ENCODE measurements at places on chromosomes 5 and 9.

GRCh38 chr9:92685022-92685421 is 15.1 kb upstream of the IPPK start:
- DNase-seq, result no peak

DNA sequence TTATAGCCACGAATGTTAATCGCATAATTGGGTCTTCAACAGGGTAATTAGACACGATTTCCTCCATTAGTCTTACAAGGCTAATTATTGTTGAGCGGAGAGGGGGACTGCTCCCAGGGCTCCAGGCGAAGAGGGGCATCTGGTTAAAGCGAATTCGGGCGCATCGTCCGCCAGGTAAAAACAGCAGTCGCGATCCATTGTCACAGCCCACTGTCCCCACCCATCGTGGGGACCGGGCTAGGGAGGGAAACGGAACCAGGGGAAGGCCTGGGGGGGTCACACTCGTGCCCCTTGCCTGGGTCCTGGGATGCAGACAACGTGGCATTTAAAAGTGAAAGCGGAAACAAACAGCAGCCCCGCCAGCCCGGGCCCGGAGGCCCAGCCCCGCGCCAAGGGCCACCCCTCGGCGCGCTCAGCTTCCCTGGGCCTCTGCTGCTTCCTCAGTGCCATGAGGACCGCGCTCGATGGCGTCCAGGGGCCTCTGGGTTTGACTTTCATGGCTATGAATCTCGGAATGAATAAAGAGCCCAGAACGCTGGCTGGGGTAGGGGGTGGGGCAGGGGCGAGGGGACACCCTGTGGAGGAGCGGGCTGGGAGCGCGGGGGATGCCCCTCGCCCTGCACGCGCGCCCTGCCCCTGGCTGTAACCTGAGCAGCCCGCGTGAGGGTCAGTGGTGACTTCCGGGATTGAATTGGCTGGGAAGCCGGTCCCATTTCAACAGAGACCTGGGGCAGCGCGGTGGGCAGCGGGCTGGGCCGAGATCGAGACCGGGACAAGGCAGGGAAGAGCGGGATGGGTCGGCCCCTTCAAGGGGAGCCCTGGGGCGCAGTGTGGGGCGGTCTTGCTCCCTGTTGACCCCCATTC is 99.9 kb downstream of the GTF3C4 start:
- peak; percentile 47 for DNase-seq

GRCh38 chr5:41336471-41336870 is 123.1 kb upstream of the C6 start:
- no peak for DNase-seq

GRCh38 chr5:151667083-151667482 is 19.6 kb downstream of the SPARC start:
- DNase-seq, result no peak

- no peak for DNase-seq
Observed at GRCh38 chr5:132364319-132364718, 5.2 kb upstream of the SLC22A5 start.

- no peak for DNase-seq
Observed at GRCh38 chr9:127918183-127919107, 1.6 kb upstream of the ST6GALNAC4 start.

DNA sequence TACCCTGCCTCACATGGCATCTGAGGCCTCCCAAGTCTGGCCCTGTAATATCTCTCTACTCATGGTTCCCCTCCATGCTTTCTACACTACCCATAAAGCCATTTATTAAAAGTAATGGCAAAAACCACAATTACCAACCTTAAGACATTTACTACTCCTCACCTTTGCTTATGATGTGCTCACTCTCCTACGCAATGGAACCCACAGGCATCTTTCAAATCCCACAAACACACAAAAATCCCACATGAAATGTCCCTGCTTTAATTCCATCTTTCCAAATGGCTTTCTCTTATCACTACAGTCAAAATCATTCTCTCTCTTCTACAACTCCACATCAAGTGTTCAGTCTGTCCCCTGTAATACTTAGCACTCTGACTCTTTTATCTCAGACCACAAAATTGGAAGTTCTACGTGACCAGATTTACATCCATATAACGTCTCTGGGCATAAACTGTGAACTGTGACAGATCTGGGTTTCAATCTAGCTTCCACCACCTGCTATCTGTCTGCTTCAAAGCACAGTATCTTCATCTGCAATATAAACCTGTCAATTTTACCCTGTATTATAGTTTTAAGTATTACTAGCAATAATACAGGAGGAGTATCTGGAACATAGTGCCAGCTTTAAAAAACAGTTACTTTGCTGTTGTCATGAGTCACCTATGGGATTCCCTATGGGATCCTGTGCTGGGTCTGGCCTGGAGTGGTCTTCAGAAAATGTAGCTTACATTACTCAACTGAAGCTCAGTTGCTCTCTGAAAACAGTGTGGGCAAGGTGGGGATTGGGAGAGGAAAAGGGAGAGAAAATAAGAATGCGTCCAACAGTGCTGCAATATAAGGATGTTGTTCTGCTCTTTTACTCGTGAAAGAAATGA is 137.1 kb upstream of the TRIM32 start:
- no peak for DNase-seq

DNA sequence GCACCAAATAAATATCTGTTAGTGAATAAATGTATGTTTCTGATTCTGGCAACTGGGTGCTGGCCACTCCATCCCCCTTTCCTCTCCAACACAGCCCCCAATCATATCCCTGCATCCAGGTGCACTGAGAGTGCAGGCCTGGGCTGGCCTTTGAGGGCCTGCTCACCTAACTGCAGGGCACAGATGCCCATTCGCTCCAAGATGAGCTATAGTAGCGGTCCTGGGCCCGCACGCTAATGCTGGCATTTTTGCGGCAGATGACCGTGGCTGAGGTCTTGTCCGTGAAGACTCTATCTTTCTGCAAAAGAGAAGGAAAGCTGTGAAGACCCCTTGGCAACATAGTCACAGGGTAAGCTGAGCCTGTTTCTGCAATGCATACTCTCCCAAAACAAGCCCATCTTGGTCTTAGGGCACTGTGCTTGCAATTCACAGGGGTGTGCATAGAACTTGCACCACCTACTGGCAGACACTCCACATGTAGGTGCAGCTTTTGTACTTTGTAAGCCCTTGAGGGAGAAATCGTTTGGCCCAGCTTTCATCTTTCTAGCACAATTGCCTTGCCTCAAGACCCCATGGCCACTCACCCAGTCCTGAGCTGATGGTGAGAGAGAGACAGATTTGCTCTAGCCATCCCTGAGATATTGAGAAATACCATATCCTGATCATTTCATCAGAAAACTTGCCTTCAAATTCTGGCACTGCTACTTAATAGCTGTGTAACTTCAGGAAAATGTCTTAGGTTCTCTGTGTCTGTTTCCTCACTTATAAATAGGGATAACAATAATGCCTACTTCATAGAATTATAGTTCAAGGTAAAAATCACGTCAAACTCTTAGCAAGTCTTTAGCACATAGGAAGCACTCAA is 13.5 kb downstream of the IL12B start:
- DNase-seq, result peak; percentile 53

GRCh38 chr5:167694325-167695147 is 596.9 kb upstream of the WWC1 start:
- DNase-seq, result no peak

- no peak for DNase-seq
Observed at GRCh38 chr9:129030191-129030590, 2.1 kb upstream of the SH3GLB2 start.

- no peak for DNase-seq
Observed at GRCh38 chr5:176529116-176529740, 8.0 kb downstream of the RNF44 start.

DNA sequence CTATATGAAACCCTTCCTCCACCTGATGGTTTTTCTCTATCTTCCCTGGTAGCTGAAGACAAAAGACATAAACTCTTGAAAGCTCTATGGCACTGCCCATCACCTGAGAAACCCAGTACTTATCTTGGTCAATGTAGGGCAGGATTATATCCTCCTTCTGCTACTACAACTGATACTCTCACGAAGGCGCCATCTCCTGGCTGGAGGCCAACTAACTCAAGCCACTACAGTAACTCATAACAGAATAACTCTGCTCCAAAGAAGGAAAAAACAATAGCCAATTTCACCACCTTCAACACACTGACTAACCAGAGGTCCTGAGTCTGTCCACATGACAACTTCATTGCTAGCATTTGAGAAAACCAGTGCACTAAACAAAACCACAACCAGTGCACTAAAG is 409.2 kb downstream of the CETN3 start:
- DNase-seq, result no peak

- DNase-seq, result peak; percentile 42
Observed at GRCh38 chr5:67221487-67222242, 25.1 kb upstream of the CD180 start.

DNA sequence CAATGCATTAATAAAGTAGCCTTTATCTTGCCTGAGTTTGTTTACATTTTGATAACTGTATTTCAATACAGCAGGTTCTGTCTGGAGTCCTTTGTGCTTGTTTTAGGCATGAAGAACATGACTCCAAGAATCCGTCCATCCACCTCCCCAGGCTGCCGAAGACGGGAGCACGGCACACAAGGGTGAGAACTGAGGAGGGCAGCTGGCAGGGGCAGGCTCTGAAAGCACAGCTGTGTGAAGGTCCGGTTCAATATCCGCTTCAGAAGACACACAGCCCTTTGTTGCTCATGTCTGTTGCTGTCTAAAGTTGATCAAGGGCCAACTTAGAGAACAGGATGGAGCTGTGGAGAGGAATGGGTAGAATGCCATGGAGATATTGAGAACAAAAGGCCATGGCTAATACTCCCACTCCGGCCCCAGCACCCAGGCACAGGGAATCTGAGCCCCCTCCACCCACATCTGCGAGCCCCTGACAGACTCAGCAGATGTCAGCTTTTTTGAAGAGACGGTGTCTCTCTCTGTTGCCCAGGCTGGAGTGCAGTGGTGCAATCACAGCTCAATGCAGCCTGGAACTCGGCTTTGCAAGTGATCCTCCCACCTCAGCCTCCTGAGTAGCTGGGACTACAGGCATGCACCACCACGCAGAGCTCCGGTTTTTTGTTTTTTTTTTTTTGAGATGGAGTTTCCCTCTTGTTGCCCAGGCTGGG is 58.5 kb upstream of the GNE start:
- DNase-seq, result no peak

- no peak for DNase-seq
Observed at GRCh38 chr5:101943784-101944183, 352.3 kb downstream of the SLCO4C1 start.
